ENCODE measurements at places on chromosomes 16 and 17.

GRCh38 chr16:66206363-66206762 lies 160.1 kb upstream of the CDH5 start:
- no peak for DNase-seq

DNA sequence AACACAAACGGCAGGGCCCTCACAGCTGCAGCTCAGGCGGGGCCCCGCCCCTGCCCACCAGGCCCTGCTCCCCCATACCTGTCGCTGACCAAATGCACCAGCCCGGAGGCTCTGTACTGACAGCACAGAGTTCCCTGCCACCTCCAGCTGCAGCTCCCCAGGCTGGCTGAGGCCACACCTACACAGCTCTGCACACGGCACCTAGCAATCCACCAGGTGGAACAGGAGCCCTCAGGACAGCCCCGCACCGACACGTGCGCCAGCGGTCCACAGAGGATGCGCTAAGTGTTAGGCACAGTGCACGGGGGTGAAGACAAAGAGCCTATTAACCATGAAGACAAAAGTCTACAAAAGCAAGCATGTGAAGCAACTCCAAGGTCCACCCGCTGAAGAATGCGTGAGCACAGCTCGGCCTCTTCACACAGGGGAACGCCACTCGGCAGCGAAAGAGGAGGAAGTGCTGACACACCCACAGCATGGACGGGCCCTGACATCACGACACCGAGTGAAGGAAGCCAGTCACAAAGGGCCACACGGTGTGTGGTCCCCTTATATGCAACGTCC lies 5.4 kb downstream of the ZCCHC14 start:
- no peak for DNase-seq

- no peak for DNase-seq
Measured at GRCh38 chr17:83186751-83187421, 107.5 kb downstream of the METRNL start.

DNA sequence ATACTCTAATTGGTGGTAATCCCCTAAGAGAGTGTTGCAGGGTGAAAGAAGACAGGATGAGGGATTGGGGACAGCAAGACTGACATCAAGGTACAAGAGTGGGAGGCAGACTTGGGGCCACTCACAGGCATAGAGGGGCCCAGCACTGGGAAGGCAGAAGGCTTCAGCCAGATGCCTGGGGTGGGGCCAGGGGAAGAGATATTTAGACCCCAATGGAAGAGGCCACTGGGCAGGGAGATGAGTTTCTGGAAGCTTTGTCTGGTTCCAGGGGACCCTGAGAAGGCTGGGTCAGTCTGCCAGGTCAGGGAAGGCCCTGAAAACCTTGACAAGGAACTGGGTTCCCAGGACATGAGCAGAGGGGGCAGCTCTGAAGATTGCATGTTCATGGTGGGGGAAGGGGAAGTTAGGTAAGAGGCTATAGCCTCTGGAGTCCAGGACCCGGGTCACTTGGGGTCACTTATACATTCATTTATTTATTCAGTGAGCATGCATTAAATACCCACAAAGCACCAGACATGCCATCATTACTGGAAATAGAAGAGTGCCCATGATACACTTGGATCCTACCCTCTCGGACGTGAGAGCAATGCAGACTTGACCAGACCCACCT lies 92.9 kb downstream of the TMEM132E start:
- no peak for DNase-seq

DNA sequence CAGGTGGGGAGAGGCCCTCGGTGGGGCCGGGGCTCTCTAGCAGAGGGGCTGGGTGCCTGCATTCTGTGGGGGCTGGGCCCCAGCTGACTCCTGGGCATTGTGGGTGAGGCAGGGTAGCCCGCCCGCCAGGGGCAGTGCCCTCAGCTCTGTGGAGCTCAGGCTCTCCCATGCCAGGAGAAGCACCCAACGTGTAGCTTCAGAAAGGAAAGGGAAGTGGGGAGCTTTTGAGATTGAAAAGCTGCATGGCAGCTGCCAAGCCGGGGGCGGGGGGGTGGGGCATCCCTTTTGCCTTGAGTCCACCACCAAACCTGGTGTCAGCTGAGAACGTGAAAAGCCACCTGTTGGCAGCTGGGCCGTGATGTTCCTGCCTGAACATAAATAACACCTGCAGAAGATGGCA lies 192.1 kb upstream of the CIBAR2 start:
- no peak for DNase-seq

DNA sequence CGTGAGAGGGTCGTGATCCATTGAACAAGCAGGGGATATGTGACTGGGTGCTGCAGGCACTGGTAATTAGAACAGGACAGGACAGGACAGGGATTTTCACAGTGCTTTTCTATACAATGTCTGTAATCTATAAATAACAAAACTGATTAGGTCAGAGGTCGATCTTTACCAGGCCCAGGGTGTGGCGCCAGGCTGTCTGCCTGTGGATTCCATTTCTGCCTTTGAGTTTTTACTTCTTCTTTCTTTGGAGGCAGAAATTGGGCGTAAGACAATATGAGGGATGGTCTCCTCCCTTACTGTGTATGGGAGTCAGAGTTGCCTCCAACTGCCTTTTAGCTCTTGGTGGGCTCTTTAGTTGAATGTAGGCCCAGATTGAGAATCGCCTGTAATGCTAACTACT lies 1.5 kb upstream of the ZNF764 start:
- DNase-seq, result no peak

GRCh38 chr17:38730526-38731379 lies 612 bp downstream of the CISD3 start:
- no peak for DNase-seq

DNA sequence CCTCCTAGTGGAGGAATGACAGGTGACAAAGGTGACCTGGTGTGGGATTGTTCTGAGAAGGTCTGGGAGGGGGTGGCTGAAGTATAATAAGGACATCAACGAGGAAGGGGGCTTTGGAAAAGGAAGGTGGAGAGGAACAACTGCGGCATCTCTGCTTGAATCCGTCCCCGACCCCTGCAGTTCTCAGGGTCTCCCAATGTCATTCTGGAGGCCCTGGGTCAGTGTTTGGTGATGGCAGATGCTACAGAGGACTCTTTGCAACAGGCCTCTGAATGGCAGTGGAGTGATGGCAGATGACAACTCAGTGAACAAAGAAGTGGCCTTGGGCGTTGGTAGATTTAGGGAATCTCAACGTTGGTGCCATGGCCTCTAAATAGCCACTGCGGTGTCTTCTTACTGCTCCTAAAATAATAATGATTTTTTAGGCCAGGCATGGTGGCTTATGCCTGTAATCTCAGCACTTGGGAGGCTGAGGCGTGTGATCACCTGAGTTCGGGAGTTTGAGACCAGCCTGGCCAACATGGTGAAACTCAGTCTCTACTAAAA lies 1.3 kb downstream of the ENGASE start:
- no peak for DNase-seq

- peak; percentile 2 for DNase-seq
Measured at GRCh38 chr17:55845385-55845784, 94.5 kb downstream of the PCTP start.

GRCh38 chr17:31525801-31526549 lies 134.5 kb downstream of the RAB11FIP4 start:
- no peak for DNase-seq

- no peak for DNase-seq
Measured at GRCh38 chr17:54111576-54111975, 288.8 kb downstream of the KIF2B start.

DNA sequence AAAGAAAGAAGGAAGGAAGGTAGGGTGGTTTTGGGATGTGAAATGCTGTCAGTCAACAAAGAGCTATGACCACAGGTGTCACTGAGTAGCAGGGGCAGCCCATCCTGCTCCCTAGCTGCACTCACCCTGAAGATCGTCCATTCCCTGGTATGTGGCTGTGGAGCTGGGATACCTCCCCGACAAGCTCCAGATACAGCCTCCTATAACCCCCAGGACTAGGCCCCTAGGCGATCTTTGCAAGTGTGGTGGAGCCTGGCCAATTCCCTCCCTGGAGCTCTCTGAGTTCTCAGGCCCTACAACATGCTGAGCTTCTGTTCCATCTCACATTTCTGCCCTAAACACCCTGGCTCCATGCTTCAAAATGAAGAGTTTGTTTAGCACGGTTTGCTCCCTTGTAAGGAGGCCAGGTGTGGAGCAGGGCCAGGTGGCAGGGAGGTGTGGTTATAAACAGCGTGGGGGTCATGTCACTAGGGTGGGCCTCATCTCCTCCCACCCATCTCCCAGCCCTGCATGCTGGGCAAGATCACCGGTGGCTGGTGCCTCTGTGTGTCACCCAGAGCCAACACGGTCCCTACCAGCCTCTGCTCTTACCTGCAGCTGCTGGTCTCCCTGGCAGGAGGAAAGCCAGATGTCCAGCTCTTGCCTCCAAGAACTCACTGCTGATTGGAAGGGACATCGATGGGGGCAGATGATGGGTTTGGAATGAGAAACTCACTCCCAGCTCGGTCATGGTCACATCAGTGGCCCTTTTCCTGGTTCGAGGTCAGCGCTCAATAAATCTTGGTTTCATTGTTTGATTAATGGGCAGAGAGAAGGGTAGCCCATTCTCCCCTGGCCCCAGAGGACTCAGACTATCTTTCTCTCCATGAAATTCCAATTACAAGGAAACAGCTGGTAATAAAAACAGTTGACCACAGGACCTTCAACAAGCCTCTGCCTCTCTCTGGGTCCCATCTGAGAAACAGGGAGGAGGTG lies 511.0 kb upstream of the CDH5 start:
- DNase-seq, result no peak

DNA sequence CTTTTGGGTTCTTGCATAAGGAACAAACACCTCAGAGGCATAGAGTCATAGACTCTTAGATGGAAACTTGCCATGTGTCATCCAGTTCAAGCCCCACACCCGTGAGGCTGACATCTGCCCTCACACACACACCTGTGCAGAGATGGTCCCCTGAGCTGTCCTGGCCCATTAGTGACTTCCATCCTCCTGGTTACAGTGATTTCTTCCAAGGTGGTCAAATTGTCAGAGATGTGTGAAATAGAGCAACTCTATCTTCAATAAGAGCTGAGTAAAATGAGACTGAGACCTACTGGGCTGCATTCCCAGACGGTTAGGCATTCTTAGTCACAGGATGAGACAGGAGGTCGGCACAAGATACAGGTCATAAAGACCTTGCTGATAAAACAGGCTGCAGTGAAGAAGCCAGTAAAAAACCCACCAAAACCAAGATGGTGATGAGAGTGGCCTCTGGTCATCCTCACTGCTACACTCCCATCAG lies 342.2 kb upstream of the TNRC6C start:
- DNase-seq, result no peak

DNA sequence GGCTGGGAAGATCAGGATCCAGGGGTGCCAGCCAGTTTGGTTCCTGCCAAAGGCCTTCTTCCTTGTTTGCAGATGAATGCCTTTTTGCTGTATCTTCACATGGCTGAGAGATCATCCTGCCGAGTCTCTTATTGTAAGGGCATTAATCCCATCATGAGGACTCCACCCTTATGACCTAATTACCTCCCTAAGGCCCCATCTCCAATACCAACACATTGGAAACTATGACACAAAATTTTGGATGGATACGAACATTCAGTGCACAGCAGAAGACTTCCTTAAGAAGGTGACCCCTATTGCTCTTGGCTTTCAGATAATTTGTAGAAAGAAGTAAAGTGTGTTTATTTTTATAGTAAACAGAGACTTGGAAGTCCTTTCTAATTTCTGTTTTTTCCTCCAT lies 1164.7 kb upstream of the CDH8 start:
- no peak for DNase-seq

GRCh38 chr17:54919425-54919824 lies 18.8 kb downstream of the TOM1L1 start:
- no peak for DNase-seq

DNA sequence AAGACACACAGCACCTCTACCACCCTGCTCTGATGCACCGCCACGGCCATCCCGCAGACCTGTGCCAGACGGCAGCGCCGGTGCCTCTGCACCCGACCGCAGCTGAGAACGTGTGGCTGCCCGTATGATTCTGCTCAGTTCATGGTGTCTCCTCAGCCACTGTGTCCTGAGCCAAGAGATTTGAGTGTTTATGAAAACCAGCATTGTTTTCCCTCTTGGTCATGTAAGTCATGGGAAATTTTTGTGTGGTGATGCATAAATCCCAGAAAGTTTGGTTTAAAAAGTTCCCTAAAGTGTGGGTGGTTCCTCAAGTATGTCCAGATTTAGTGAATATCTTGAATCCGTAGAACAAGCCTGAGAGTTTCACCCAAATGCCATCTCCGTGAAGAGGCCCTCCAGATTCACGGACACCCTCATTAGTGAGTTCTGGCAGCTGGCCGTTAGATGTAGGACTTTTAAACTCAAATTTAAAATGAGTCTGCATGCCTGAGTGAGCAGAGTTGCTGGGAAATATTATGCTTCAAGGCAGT lies 57.6 kb downstream of the CDRT4 start:
- no peak for DNase-seq

DNA sequence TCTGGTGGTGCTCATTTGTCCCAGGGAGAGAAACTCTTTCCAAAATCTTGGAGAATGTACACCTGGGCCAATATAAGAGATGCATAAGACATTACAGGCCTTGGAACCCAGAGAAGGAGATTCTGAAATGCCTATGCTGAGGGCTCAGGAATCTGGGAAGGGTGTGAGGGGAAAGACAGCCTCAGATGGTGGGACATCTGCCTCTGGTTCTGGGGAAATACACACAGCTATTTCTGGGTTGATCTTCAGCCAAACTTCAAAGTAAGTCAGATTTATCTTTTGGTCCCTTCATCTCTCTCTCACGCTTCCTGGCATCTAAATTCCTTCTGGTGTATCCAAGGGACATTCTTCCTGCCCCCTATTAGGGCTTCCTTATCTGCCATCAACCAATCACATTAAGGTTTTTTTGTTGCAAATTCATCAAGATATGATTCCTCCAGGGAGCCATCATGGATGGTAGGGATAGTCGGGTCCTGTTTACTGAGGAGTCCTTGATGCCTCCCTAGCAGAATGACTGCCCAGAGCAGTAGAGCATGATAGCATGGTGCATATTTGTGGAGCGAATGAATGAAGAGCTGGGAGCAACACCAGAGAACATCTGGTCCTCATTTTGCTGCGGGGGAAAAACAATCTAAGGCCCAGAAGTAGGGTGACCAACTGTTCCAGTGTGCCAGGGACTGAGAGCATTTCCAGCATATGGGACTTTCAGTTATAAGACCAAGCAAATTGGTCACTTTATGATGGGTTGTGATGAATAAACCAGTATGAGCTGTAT lies 35.7 kb upstream of the DYNLL2 start:
- DNase-seq, result no peak

DNA sequence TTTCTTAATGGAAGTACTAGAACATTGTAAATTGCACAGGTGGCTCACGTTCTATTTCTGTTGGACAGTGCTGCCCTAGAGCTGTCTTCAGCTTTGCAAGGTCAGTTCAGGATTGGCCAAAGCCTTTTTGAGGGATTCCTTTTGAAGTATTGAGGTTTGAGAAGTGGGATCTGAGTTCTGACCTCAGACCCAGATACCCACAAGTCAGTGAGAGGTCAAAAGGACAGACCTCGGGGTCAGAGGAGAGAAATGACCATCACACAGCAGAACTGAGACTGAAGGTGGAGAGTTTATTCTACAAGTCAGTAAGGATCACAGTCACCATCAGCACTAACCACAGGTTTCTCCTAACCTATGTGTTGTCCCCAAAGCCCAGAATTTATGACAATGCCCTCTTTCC lies 1.7 kb downstream of the ACSM5 start:
- no peak for DNase-seq

DNA sequence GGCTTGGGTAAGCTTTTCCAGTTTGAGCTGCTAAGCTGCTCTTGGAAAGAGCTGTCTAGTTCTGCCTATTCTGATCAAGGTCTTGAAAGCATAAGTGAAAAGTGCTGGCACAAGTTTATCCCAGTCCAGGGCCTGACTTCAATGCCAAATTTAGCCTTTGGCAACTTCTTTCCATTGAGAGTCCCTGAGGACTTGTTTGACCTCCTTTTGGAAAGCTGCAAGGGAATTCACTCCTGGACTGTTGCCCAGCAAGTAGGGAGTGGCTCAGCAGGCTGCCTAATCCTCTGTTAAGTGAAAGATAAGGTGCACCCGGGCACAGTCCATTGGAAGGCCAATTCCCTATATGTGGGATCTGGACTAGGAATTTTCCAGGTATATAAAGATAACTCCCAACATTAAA lies 16.0 kb upstream of the TANC2 start:
- no peak for DNase-seq
